ENCODE measurements at places on chromosomes 1 and 21.

GRCh38 chr1:100394285-100394684, 42.0 kb downstream of the CDC14A start:
- DNase-seq = no peak

- DNase-seq = no peak
Observed at GRCh38 chr1:238745069-238745468, 641.3 kb upstream of the CHRM3 start.

DNA sequence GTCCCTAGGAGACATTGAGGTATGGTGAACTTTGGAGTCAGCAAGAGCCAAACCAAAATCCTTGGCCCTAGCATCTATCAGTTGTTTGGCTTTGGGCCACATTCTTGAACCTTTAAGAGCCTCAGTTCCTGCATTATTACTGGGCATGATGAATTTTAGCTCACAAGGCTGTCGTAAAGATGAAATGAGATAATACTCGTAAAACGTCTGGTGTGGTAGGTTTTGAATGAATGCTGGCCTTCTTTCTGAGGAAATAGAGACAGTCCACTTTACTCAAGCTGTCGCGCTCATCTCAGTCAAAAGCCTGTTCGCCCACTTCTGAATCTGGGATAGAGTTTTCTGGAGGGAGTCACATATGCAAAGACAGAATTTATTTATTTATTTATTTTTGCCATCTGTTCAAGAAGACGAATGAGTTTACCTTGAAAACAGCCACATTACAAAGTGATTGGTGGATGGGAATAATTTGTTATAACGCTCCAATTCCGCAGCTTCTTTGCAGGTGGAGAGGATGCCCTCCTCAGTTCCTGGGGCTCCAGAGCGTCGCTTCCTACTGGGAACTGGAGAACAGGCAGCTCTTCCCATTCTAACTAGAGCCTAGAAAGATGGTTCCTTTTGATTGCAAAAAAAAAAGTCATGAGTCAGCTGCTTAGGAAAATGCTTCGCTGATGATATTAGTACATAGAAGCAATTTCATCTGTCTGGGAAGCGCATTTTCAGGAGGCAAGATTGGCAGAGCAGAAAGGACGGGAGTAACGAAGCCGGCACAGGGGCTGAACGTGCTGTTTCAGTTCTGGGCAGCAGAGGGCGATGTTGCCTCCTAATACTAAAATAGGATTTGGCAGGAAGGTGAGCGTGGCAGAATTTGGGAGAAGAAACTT, 49.9 kb upstream of the CYP2J2 start:
- DNase-seq = peak; percentile 45

DNA sequence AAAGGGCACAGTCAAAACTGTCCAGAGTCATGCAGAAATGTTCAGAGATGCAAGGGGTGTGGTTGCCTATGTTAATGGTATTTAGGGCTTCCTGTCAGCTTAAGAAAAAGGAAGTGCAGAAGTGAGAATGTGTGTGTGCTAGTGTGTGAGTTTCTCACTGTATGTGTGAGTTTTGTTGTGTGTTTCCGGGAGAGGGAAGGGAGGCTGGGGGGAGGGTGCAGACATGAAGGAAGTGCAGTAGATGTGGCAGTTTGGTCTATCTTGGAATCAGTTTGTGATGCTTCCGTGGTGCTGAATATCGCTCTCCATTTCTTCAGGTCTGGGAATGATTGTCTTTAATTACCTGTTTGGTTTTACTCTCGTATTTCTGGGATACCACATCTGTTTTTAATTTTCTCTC, 16.5 kb upstream of the ATP6V1G3 start:
- DNase-seq = no peak

- DNase-seq = no peak
Observed at GRCh38 chr1:11925938-11926292, 312 bp downstream of the KIAA2013 start.

DNA sequence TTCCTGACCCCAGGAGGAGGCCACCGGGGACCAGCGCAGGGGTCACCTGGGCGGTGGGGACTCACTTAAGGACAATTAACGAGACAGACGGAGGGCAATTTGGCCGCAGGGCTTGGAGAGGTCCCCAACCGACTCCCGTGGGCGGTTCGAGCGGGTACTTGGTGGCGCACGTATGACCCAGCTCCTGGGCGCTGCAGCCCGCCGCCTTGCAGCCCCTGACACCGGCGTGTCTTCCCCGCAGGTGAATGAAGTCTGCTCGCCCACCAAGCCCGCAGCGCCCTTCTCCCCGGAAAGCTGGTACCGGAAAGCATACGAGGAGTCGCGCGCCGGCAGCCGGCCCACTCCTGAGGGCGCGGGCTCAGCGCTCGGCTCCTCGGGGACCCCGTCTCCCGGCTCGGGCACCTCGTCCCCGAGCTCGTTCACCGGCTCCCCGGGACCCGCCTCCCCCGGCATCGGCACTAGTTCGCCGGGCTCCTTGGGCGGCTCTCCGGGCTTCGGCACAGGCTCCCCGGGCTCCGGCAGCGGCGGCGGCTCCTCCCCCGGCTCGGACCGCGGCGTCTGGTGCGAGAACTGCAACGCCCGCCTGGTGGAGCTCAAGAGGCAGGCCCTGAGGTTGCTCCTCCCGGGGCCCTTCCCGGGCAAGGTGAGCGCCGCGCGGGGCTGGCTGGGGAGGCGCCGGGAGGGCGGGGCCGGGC, 1.4 kb downstream of the KIF26B start:
- peak; percentile 91 for DNase-seq

GRCh38 chr1:165456861-165457260, 11.9 kb upstream of the RXRG start:
- no peak for DNase-seq

DNA sequence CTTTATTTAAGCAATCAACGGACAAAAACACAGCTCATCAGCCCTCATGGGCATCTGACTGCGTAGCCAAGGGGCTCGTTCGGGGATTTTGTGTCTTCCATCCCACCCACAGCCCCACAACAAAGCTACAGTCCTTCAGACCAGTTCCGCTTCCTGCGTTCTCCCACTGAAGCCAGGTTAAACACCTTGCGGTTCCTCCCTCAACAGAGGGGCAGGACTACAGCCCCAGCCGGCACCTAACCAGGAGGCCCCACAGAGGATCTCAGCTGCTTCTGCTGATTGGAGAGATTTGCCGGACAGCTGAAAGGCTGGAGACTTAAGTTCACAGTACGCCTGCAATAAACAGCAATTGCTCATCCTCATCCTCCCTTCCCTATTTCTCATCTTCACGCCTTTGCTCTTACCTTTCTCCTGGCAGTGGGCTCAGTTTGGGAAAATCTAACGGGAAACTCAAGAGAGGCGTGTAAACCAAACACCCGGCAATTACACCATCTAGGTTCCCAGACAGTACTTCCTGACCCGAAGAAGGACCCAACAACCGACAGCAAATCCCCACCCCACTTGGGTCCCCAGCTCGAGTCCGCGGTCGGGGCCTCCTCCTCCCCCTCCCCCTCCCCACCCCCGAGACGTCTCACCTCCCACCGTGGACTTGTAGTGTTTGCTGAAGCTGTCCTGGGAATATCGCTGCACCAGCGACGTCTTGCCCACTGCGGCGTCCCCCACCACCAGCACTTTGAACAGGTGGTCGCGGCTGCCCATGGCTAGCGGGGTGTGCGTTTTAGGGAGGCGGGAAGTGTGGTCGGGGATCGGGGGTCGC, 876 bp downstream of the RAB29 start:
- no peak for DNase-seq

DNA sequence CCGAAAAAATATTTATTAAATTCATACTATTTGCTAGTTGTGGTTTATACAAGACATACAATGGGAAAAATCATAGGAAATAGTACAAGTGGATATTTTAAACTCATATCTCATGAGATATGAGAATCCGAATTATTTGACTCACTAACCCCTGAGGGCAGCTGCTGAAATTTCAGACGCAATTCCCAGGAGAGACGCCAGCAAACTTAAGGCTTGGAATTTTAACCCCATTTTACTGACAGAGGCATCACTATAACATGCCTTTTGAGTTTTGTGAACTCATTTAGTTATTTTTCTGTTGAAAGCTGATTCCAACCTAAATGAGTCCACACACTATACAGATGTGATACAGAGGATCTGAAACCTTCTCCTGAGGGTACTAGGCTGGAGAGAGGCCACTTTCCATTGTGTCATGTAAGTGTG, 5.9 kb upstream of the MROH9 start:
- no peak for DNase-seq

DNA sequence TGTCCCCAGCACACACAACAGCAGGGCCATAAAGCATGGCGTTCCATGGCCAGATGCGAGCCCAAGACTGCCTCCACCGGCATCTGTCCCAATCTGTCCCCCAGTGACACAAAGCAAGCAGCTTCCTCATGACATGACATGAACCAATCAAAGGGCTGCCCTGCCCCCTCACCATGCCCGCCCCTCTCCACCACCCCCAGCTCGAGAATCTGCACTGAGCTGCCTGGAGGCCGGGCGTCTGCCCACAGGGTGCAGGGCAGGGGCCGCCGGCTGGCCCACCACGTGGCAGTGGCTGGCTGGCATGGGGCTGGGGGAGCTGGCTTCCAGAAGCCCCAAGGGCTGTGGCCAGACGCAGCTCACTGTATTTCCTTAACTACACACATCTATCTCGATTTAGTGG, 27.8 kb downstream of the WNT9A start:
- DNase-seq = no peak

- no peak for DNase-seq
Observed at GRCh38 chr1:152683846-152684245, 2.1 kb upstream of the LCE2B start.

DNA sequence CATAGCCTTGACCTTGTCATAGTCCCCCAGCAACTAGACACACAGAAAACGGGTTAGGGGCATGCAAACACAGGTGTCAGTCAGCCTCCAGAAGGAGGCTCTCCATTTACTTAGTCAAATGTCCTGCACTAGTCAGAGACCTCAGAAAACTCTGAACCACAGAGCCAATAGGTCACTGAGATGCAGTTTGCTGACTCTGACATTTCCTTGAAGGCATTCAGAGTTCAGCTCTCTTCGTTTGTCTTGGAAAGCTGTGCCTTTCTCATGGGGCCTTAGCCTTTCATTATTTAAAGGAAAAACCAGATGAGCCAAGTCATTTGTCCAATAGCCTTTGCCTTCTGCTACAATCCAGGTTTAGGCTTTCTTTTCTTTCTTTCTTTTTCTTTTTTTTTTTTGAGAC, 3.5 kb downstream of the OLFML2B start:
- no peak for DNase-seq

DNA sequence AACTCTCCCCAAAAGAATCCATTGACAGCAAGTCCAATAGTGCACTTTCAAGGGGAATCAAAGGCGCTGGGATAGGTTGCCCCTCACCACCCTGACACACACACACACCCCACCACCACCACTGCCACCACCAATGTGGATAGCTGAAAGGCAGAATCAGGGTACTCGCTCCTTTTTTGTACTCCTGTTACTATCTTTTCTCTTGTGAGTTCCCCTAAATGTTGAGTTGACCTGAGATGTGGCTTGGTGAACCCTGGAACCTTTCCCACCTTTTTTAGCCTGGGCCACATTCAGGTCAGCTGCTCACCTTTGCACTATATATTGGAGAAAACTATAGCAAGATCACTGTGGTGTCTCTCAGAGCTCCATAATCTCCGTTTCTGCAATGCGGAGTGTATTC, 3.9 kb downstream of the S100A8 start:
- DNase-seq = no peak

- DNase-seq = peak; percentile 67
Observed at GRCh38 chr1:160206036-160206389, 829 bp downstream of the PEA15 start.

DNA sequence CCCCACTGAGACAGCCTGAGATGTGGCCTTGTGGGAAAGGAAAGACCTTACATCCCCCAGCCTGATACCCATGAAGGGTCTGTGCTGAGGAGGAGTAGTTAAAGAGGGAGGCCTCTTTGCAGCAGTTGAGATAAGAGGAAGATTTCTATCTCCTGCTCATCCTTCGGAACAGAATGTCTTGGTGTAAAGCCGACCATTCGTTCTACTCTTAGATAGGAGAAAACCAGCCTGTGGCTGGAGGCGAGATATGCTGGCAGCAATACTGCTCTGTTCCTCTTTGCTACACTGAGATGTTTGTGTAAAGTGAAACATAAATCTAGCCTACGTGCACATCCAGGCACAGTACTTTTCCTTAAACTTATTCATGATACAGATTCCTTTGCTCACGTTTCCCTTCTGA, 1.5 kb upstream of the CCDC27 start:
- no peak for DNase-seq

DNA sequence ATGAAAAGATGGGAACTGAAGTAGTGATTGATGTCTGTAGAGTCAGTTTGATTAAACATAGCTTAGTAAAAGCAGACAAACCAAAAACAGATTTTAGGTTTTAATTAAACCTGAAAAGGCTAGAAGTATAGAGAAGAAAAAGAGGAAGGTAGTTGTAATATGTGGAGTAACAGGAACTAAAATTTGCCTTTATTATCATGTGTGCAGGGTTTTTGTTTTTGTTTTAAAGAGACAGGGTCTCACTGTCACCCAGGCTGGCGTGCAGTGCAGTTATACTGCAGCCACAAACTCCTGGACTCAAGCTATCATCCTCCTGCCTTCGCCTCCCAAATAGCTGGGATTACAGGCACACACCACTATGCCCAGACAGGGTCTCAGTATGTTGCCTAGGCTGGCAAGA, 6.0 kb downstream of the TOR1AIP1 start:
- DNase-seq = no peak

DNA sequence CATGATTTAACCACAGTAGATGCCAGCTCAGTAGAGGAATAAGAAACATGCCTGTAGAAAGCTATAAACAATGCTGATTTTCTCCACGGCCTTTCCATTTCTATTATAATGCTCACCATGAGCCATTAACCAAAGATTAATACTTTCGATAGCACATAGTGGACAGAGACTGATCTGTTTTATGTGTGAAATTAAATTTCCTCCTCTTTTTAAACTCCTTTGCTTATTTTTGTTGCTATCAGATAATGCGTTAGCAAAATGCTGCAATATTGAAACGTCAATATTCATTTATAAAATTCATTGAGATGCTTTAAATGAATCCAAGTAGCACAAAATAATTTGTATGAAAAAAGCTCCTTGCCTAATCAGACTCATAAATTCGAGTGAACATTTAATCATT, 1807.9 kb downstream of the MRPL39 start:
- DNase-seq = no peak

DNA sequence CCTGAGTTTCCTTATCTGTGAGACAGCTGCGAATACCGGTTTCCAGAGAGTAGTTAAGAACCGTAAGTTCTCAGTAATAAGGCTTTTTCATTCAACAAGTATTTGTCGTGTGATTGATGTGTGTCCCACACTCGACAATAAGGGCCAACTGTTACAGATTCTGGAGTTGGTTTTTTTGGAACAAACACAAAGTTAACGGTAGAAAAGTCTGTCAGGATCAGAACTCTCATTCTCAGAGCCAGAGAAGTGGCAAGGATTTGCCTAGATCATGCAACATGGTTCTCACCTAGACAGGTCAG, 837 bp downstream of the NUDC start:
- no peak for DNase-seq

DNA sequence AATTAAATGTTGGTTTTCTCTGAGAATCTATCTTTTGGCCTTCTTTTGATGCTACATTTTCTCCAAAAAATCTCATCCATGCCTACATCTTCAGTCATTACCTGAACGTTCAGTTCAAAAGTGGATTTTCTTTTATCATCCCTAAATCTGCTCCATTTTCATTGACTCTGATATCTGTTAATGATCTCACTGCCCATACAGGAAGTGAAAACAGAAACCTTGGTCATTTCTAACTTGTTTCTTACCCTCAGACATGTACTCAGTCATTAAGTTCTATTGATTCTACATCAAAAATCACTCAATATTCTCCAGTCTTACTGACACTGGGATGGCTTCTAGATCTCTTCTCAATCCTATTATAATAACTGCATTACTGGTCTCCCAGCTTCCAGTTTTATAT, 22.7 kb downstream of the PRKACB start:
- DNase-seq = no peak

All from ACHN (cell line).